Ureter (tissue), 1 donor: ENCODE measurements at places on chromosomes 3 and 15.

- no peak for DNase-seq
Measured at GRCh38 chr15:64950888-64951287, 38.8 kb downstream of the SPG21 start.

DNA sequence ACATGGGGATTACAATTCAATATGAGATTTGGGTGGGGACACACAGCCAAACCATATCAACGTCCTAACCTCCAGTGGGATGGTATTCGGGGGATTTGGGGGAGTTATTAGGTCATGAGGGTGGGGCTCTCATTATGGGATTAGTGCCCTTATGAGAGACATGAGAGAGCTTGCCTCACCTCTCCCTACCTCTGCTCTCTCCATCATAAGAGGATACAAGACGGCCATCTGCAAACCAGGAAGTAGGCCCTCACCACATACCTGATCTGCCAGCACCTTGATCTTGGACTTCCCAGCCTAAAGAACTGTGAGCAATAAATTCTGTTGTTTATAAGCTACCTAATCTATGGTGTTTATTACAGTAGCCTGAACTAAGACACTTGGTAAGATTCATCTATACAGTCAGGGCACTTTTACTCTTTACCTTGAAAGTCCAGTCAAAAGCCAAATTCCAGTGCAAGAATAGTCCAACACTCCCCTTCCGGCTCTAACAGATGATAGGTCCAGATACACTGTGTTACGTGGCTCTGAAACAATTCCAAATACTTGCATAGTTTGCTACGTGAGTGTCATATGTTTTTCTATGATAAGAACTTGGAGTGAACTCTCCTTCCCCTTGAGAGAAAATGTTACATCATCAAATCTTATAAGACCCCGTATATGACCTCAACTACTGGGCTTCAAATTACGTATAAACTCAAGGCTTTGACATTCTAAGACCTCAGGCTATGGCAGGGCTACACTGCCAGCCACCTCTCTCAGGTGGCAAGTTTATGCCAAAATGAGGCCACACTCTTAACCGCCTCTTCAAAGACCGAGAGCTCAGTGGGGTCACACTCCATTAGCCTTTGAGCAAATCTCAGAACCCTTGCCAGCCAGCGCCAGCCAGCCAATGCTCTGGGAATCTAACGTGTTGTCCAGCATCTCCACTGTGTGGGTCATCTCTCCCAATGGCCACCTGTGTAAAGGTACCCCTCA lies 129.9 kb downstream of the XXYLT1 start:
- DNase-seq, result no peak

GRCh38 chr3:38793721-38794120 lies 22.3 kb downstream of the SCN10A start:
- DNase-seq, result no peak

GRCh38 chr3:54563501-54564200 lies 364.2 kb downstream of the LRTM1 start:
- DNase-seq, result no peak

- peak; percentile 68 for DNase-seq
Measured at GRCh38 chr3:194140520-194141414, 4.8 kb downstream of the HES1 start.

DNA sequence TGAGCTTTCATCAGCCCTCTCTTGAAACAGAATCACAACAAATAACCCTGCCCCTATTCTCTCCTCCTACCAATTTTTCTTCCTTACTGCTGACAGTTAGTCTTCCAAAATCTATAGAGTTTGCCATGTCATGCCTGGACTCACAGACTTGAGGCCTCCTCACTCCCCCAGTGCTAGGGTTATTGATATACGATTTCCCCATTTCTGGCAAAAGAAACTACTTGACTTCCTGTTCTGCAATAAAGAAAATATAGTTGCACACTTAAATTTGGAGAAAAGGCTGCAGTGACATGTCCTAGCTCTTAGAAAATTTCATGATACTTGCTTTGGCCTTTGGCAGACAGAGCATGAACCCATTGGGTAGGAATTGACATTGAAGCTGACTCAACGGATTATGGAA lies 75.9 kb downstream of the CYP19A1 start:
- no peak for DNase-seq

- DNase-seq, result no peak
Measured at GRCh38 chr15:74978077-74978476, 17.3 kb upstream of the SCAMP5 start.

- DNase-seq, result no peak
Measured at GRCh38 chr3:90062016-90062415, 954.6 kb downstream of the EPHA3 start.

DNA sequence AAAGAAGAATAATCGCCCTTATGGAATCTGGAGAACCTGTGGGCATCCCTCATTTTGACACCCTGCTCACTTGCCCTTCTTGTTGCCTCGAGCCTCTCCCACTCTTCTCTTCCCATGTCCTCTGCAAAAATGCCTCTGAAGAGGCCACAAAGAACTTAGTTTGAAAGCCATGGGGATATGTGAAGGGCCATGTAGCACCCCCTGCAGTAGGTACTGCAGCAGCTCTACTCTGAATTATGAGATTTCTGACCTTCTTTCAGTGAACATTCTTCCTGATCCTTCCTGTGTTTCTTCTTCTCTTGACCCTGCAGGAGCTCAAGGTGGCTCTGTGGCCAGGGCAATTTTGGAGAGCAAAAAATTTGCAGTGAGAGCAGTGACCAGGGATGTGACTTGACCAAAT lies 30.4 kb upstream of the TRA2B start:
- no peak for DNase-seq

DNA sequence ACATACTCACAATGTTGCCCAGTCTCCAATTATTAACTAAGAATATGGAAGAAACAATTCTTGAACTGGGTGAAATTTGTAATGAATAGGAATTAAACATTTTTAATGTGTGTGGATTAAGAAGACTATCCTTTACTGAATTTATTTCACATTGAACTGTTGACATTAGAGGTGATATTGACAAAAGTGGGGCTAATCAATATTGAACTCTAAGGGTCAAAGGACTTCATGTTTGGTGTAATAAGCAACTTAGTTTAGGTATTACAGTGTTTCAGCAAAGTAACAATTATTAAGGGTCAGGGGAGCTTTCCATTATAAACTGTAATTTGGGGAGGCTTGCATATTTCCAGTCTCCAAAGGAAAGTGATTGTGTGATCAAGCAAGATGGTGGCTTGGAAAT lies 16.2 kb upstream of the NANOGP8 start:
- no peak for DNase-seq

DNA sequence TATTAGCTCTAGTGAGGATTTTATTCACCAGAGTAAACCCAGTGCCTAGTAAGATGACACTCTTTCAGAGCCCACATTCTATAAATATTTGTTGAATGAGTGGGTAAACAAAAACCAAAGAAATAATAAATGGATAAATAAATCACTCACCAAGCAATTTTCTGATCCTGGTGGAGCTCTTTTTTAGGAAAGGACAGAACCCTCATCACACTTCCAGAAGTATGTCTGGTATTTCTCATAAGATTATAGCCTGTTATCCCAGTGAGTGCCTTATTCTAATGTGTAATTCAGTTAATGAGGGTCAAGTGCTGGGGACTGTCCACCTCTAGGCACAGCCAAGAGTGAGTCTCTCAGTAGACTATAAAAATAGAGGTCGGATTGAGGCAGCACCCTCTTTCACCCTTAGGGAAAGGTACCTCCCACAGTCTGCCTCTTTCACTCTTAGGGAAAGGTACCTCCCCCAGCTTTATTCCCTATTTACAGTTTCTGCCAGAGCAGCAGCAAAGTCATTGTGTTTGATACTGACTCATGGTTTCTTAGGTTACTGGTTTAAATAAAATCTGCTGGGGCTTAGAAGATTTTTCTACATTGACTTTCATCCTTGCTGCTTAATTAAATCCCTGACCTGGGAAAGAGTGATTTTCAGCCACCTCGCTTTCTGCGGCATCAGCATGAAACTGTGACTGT lies 145.0 kb downstream of the STAC start:
- no peak for DNase-seq

DNA sequence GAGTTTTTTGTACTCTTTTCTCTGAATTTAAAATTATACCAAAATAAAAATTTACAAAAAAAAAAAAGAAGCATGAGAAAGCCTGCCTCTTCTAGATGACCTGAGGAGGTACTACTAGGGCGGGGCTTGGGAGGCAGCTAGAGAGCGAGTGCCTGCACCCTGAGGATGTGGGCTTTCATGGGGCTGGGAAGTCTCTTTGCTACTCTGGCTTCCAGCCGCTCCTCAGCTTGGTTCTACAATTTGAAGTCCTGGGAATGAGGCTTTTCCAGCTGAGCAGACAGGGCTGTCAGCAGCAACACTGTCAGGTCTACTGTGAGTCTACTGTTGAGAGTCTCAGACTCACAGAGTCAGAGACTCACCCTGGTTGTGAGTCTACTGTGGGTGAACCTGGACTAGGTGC lies 8.2 kb upstream of the PSTPIP1 start:
- DNase-seq, result no peak

DNA sequence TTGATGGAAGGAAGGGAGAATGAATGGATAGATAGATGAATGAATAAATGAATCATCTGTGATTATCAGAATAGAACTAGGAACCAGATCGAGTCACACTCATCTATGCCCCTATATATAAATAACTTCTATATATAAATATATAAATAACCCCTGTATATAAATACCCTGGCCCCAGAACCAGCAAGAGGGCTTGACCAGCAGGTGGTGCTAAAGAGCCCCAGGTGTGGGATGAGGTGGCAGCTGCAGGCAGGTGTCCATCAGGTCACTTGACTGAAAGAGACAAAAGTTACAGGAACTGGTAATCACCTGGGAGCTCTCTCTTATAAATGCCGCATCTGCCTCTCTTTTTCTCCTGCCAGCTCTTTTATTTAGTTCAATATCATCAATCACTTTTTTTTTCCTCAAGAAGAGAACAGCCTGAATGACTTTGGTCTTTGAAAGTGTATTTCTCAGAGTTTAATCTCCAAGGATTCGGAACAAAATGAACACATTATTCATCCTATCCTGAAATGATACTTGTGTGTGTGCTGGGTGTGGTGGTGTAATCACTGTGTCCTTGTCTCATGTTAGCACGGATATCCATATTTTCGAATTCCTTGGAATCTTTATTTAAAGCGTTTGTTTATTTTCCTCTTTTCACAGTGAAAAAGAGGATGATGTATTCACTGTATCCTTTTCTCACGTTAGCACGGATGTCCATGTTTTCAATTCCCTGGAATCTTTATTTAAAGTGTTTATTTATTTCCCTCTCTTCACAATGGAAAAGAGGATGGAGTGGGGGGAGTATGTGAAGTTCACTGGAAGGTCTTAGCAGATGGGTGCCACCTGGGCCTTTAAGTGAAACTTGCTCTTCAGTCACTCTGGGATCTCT lies 35.4 kb upstream of the ATG7 start:
- peak; percentile 61 for DNase-seq

DNA sequence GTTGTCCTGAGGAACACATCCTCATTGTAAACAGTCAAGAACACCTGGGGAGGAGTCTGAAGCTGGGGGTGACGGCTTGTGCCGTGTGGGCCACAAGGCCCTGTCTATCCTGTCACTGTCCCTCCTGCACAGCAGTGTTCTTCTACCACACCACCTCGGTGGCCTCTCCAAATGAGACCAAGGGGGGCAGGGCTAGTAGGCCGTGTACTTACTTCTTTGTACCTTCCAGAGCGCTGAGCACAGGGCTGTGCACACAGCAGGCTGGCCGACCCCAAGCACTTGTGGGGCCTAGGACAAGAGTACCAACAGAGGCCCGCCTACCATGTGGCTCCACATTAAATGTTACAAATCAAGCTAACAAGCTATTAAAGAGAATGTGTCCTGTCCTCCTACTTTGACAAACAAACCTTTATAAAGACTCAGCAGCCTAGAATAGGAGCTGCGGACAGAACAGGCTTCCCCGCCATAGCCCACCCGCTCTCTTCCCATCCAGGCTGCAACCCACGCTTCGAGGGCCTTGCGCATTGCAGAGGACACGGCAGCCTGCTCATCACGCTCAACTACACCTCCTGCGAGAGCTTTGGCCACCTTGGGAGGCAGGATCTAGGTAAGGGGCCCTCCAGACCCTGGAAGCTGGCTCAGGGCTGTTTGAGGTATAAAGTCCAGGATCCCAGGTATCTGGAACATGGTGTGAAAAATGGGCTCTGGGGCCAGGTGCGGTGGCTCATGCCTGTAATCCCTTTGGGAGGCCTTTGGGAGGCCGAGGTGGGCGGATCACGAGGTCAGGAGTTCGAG lies 30.5 kb downstream of the MELTF start:
- DNase-seq, result no peak

DNA sequence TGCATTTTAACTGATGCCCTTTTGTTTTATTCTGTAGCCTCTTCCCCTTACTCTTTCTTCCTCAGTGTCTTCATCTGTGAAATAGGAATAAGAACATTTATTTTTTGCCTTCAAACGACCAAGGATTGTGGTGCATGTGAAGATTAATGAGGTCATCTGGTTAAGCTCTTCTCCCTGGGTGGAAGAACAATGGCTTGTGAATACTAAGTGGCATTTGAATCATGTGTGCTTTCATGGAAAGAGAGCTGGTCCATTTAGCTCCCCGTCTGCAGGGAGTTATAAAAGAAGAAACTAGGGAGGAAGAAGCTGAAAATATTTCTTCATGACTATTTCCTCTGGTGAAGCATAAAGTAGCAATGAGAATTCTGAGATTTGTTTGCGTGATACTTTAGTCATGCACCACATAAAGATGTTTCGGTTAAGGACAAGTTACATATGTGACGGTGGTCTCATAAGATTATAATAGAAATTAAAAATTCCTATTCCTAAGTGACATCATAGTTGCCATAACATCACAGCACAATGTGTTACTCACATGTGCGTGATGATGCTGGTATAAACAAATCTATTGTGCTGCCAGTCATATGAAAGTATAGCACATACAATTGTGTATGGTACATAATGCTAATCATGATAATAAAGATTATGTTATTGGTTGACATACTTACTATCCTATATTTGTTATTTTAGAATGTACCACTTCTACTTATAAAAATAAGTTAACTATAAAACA lies 374.3 kb downstream of the RBMS3 start:
- DNase-seq, result no peak

GRCh38 chr3:197422506-197422905 lies 124.1 kb upstream of the DLG1 start:
- DNase-seq, result no peak
